ENCODE measurements at places on chromosomes 16 and 17.
A peak's percentile ranks its signal among the peaks of the same experiment; 100 is the strongest.

GRCh38 chr16:19907161-19907992 lies 22.7 kb upstream of the GPRC5B start:
- peak; percentile 83 for DNase-seq

DNA sequence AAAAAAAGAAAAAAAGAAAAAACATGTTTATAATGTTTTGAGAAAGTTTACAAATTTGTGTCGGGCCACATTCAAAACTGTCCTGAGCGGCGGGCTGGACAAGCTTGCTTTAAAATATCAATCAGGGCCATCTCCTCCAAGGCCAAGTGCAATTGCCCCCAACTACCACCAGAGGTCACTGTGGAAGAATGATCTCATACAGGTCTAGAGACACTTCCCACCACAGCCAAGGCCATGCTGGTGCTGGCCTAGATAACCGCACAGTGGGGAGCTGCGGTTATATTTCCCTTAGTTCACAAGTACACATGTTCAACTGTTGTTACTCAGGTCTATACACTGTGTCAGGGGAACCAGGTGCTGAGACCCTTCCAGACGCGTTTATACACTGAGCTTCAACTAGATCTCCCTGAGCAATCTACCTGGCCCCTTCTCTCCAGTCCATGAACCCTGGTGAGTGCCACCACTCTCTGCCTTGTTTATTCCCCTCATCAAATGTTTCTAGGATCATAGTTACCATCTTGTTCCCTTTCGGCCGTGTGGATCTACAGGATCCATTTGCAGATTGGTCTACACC lies 83.8 kb upstream of the CCL2 start:
- DNase-seq = peak; percentile 37

DNA sequence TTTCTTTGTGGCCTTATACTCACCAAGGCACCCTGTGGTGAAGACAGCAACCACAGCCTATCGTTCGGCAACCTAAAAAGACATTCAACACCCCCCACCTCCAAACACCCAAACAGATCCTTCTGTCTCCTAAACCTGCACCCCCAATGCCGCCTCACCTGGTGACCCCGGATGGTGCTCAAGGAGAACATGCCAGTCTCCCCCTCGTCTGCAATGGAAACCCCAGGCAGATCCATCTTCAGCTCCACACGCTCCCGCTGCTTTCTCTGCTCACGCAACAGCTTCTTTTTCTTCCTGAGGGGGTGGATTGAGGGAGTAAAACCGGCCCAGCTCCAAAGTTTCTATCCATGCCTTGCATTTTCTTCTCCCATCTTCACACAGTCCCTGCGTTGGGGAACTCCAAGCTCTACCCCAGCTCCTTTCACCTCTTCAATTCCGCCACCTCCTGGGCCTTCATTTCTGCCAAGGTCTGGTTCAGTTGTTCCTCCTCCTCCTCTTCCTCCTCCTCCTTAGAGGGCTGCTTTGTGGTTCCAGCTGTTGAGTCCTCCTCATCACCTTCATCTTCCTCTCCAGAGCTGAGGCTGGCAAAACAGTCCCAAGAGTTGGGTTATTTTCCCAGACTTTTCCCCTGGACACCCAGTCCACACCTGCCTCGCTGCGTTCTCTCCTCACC lies 3.4 kb upstream of the PSMC5 start:
- DNase-seq = no peak

DNA sequence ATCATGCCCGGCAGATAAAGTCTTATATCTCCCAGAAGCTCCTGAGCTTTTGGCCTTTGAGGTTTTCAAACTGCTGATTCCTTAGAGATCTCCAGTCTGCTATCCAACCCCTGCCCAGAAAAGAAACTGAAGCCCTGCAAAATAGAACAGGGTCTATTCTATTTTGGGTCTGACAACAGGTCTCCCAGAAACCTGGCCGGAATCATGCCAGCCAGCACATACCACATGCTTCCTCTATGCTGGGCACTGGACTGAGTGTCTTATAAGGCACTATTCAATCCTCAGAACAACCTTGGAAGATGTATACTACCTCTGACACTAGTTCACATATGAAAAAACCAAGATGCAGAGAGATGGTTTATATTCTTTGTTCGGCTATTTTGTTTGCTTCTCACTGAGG lies 21.3 kb upstream of the GFOD2 start:
- DNase-seq = no peak

- DNase-seq = no peak
Measured at GRCh38 chr17:82627405-82627804, 20.8 kb downstream of the WDR45B start.

DNA sequence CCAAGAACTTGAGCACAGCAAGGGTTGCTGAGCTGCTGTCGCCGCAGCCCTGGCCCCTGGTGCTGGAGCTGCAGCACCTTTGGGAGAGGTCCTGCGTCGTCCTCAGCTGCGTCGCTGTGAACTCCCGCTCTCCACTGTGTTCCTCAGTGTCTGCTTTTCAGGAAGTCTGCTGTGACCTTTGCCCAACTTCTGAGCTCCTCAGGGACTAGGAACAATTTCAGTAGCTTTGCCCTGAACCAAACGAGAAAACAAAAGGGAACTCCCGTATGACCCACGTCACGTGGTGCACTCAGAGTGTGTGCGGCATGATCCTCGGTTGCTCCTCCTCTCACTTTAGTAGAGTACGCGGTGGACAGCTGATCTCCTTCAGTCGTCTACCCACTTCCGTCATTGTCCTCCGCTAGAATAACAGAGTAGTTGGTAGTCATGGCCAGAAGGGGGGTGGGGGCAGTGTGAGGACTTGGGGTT lies 44.2 kb downstream of the WDR45B start:
- peak; percentile 49 for DNase-seq

DNA sequence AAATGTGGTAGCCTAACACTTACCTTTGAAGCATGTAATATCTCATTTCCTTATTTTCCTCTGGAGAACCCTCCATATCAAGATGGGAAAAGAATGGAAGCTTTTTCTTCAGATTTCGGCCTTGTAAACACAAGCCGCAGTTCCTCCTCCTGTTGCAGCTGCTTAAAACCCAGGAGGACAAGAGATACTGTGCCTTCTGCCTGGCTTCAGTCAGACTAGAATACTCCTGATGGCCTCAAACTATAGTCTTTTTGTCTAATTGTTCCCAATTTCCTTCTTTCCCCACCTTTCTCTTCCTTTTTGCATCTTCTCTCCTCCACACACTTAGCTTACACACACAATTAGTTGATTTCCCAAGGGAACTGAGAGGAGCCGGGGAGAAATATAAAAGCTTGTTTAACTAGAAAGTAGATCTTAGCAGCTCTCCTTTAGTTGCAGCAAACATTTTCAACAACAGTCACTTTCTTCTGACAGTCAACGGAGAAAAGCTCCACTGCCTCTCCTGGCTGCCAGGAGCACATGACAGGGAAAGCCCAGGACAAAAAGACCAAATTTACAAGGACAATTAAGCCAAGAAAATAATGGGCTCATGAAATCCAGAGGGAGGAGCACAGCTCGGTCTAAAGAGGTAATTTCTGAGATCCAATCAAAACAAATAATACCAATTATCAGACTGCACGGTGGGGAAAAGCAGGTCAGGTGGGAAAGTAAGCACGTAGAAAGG lies 76.4 kb upstream of the C17orf78 start:
- DNase-seq = no peak

DNA sequence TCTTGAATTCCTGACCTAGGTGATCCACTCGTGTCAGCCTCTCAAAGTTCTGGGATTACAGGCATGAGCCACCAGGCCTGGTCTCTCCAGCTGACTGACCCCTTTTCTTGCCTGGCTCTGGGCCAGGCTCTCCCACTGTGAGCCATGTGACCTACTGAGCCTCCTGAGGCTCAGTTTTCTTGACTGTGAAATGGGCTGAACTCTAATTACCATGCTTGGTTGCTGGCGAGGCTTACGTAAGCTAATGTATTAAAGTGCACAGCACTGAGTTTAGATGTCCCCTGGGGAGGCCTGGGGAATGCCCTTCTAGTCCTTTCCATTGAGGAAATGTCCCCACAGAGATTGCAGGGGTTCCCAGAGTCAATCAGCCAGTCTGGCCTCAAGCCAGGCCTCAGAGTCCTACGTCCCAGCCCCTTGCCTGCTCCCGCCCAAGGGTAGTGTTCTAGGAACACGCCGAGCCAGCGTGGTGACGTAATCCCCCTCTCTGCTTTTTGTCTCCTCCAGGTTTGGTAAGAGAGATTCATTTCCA lies 45.8 kb upstream of the LGALS9 start:
- no peak for DNase-seq

GRCh38 chr17:17575360-17576251 lies 15.9 kb downstream of the PEMT start:
- DNase-seq = no peak

- peak; percentile 85 for DNase-seq
Measured at GRCh38 chr16:30063893-30064728, 1.4 kb upstream of the ALDOA start.

DNA sequence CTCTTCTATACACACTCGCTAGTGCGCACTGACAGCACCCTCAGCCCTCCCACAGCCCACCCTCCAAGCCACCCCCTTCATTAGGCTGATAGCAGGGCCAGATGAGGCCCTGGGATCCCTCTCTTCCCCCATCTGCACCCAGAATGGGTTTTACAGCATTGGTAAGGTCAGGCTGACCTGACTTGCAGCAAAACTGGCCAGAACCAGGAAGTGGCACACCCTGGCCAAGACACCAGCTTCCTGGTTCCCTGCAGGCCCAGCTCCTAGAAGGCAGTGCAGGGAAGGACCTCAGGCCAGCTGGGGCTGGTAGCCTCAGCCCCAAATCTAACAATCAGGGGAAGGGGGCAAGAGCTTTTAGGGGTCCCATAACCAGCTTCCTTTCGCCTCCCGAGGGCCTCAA lies 50.0 kb upstream of the MRPS23 start:
- DNase-seq = no peak

DNA sequence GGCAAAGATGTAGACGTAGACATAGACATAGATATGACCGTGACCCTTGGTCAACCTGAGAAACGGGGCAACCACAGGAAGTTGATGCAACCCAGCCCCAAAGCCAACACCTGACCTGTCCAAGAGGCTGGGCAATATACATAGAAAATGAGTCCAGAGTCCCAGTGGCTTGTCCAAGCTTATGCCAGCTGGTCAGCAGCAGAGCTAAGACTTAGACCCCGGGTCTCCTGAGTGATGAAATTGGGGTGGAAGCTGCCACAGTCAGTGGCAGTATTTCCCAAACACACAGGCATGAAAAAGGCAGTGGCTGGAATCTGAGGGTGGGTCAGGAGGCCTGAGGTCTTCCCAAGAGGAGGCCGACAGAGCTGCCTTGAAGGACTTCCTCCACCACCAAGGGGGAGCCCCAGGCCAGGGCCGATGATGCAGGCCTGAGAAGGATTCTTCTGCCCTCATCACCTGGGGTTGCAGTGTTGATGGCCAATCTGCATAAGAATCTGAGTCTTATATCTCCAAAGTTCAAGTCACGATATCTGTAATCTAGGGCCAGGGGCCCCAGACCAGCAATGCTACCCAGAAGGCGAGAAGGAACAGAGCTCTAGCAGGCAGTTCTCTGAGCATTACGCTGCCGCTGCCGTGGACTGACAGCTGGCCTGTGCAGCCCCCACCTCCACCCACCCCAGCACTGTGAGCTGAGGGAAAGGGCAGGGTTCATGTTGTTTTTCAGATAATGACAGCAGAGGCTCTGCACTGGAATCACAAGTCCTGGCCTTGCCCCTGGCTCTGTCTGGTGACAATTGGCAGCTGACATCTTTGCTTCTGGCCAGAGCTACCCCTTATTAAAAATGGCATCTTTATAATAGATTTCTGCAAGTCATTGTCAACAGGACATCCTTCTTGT lies 72.7 kb downstream of the GNAO1 start:
- DNase-seq = peak; percentile 59

GRCh38 chr17:8225813-8226535 lies 15.6 kb upstream of the AURKB start:
- DNase-seq = peak; percentile 49

GRCh38 chr16:77308163-77308561 lies 109.0 kb downstream of the SYCE1L start:
- DNase-seq = no peak

DNA sequence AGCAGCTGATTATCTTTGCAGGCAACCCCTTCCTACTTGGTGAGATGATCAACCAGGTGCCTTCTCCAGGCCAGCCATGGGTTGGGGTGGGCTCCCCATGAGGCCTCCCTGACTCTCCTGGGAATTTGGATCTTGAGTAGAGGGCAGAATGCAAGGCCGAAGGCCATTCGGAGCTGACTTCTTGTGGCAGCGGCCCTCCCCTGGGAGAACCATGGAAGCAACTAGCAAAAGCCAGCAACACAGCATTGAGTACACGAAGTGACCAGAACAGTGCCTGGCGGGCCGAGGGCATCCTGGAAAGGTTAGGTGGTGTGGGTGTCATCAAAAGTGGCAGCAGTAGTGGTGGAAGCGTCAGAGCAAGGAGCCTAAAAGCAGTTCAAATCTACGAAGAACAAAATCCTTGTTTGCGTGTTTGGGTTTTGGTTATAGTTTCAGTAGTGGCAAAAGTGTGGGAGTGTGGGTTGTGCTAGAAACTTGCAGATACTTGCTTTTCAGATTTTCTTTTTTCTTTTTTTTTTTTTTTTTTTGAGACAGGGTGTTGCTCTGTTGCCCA lies 2.0 kb upstream of the ALDH3A1 start:
- DNase-seq = no peak

DNA sequence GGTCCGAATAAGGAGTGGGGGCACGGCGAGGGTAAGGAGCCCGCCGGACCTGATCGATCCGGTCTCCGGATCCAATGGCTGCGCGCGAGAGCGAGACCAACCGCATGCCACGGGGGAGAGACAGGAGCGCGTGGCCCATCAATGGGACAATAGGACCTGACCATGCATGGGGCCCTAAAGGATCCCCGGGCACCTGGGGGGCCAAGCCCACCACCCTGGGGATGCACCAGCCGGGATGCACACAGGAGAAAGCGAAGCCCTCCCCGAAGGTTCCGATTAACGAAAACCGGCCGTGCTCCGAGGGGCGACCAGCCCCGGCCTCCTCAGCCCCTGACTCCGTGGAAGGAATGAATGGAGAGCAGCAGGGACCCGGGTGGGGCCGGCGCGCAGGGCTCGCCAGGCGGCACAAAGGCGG lies 525 bp downstream of the JPT1 start:
- no peak for DNase-seq

- DNase-seq = no peak
Measured at GRCh38 chr17:69492410-69493071, 78.0 kb downstream of the MAP2K6 start.

GRCh38 chr16:50437769-50438437 lies 69.1 kb upstream of the BRD7 start:
- DNase-seq = peak; percentile 69

GRCh38 chr17:9517396-9517795 lies 58.2 kb downstream of the STX8 start:
- no peak for DNase-seq

DNA sequence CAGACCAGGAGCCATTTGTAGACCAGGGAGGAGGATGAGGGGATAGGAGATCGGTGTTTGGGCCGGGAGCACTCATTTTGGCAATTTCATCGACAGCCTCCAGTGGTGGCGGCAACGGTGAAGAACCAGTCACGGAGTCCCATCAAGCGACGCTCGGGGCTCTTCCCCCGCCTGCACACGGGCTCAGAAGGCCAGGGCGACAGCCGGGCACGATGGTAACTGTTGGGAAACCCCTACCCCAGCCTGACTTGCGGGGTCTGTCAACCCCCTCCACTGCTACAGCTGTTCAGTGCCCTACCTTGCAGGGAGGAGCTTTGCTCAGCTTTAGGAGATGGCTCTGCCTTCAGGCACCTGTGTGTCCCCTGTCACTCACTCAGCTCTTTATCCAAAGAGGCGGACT lies 43.0 kb downstream of the OR1D5 start:
- DNase-seq = no peak

- DNase-seq = peak; percentile 75
Measured at GRCh38 chr16:57773655-57774295, 28.5 kb downstream of the KIFC3 start.

Data from kidney (tissue), 22 donors.